ENCODE measurements at places on chromosomes 6 and 20.

GRCh38 chr6:34496103-34496685 is 30.3 kb downstream of the PACSIN1 start:
- DNase-seq = no peak

GRCh38 chr6:31065556-31065955 is 46.8 kb downstream of the C6orf15 start:
- DNase-seq = no peak

DNA sequence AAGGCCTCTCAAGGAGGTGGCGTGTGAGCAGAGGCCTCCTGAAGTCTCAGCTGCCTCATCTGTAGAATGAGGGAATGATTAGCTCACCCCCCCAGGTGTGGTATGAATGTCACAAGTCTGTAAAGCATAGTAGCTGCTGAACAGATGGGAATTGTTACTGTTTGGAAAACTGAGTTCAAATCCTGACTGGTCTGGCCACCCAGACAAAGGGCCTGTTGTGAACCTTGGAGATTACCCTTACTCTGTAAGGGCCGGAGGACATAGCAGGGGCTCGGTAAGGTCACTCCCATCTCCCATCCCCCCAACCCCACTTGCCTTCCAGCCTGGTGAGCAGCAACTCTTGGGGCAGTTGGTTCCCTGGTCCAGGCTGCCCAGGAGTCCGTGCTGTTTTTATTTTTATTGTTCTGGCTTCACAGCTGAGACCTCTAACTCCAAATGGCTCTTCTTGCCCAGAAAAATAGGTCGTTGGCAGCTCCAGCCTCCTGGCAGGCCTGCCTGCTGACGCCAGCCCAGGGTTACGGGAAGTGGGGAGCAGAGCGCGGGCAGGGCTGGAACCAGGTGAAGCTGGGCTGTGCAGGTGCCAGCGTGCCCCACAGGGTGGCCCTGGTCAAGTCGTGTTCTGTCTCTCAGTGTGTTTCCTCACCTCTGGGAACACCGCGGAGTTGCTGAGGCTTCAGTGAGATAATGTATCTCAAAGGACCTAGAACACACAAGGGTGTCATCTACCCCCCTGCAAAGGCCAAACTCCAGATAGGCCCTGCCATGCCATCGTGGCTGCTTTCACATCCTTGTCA is 4.5 kb upstream of the SIRPA start:
- no peak for DNase-seq

GRCh38 chr6:157047951-157048350 is 270.8 kb downstream of the ARID1B start:
- no peak for DNase-seq

Measured in hematopoietic multipotent progenitor cell treated with erythropoietin and hydrocortisone succinate and interleukin-3 and kit ligand, for 6 days (in vitro differentiated cells).